ENCODE measurements at places on chromosomes 6 and 20. TPM values are rescaled to one million over a fixed set of nuclear protein-coding genes. Genes with fewer than 3 reads are reported as not detected.

The PARD6B gene
- 4.4 TPM for polyA plus RNA-seq

The MAP3K5 gene
- 6.4 TPM for polyA plus RNA-seq

- DNase-seq = no peak
Observed at GRCh38 chr6:43740961-43741764, 28.8 kb upstream of the VEGFA start.

- DNase-seq = no peak
Observed at GRCh38 chr6:38508894-38509293, 130.8 kb downstream of the BTBD9 start.

DNA sequence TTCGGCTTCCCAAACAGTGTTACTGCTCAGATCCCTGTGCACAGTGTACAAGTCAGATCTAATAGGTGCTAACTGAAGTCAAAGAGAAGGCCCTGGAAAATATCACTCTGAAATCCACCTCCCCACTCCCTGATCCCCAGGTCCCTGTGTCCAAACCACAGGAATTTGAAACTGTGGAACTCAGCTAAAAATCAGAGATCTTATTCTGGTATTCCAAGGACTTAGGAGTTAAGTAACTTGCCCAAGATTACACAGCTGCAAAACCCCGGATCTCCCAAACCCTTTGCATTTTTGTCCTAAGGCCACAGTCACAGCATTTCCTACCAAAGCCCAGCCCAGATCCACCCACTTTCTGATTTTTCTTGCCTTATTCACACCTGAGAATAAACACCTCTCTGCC is 32.3 kb upstream of the SLC23A2 start:
- DNase-seq = no peak

GRCh38 chr6:40558102-40558501 is 29.1 kb downstream of the LRFN2 start:
- DNase-seq = no peak

DNA sequence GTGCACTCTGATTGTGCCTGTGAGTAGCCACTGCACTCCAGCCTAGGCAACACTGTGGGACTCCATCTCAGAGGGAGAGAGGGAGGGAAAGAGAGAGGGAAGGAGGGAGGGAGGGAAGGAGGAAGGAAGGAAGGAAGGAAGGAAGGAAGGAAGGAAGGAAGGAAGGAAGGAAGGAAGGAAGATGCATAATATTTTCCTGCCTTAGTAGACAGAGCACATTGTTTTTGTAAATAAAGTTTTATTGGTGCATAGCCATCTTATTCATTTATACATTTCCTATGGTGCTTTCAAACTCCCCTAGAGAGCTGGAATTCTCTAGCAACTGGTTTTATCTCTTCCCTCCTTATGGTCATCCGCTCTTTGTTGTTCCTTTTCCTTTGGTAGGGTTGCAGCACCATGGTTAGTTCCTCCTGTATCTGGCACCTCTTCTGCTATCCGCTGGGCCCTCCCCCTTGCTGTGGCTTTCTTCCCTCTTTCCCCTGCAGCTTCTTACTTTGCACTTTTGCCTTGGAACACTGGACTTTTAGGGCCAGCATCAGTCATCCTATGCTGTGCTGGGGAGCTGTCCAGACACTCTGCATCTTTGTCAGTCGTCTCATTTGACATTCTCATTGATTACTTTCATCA is 20.2 kb downstream of the GPR6 start:
- no peak for DNase-seq

GRCh38 chr20:36802326-36803222 is 29.0 kb upstream of the DSN1 start:
- no peak for DNase-seq

GRCh38 chr6:57224769-57225515 is 2.8 kb upstream of the RAB23 start:
- DNase-seq = no peak

DNA sequence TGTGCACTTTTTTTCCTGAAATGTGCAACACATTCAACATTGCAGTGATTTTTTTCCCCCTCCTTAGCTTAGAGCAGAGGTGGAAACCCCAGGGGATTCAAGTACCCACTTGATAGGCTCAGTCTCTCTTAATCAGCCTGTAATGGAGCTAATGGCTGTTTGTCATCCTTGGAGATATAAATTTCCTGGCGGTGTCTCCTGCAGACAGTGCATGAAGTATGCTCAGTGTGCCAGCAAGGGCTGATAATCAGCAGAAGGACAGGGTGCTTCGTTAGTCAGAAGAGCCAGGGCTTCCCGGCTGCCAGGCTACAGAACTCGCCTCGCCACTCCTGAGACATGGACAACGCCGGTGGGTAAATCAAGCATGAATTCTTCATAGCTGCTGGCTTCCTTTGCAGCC is 69.8 kb upstream of the PHACTR2 start:
- DNase-seq = no peak

The CST7 gene
- polyA plus RNA-seq = 0.48 TPM

DNA sequence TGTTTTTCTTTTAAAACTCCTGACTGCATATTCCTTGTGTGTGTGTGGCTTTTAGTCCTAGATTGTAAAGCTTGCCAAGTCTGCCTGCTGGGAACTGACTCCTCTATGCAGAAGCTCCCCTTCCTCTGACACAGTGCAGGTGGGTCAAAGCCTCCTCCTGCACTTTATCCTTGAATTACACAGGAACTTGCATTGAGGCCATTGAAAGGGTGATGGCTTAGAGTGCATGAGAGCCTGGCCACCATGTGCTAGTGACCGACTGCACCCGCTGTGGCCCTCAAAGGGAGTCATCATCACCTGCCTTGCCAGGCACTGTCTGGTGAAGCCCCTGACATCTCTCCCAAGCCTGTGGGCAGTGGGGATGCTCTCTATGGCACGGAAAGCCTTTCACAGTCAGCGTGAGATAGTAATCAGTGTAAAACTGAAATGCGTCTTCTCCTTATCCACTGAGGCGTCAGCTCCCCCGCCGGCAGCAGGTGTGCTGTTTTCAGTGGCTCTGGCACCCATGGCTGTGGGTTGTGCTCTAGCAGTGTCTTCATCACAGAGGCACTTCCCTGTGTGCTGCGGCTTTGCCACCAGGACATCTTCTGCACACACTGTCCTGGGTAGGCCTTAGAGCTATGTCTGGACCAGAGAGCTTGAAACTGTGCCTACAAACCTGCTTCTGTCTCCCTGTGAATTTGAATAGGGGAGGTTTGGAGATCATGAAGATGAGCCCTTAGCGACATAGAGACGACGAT is 87.9 kb downstream of the THBS2 start:
- DNase-seq = peak; percentile 41
